Stimulated activated CD8-positive, alpha-beta memory T cell treated with anti-CD3 and anti-CD28 coated beads, Interleukin-4, amount 100 ng/mL, for 4 hours (primary cell): ENCODE measurements at places on chromosomes 2 and 18.

DNA sequence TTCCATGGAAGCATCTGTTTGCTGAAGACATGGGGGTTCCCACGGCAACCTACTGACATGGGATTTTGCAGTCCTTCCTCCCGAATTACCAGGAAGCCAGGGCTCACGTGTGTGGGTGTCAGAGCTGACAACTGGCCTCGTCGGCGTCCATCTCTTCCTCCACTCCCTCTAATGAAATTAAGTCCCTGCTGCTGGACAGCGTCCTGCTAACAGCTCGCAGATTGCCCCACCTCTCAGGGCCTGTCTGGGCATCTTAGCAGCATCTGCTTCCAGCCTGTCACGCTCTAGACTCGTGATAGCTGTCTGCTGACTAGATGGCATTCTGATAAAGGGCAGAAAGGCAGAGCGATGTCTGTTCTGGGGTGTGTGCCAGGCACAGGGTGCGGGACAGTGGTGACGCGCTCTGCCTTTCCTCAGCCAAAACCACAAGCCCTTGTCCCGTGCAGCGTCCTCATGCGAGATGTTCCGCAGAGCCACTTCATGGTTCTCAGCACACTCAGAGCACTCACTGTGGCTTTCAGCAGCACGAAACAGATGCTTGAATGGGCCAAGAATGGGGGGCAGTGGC lies 161.1 kb downstream of the ARL4C start:
- DNase-seq: no peak

DNA sequence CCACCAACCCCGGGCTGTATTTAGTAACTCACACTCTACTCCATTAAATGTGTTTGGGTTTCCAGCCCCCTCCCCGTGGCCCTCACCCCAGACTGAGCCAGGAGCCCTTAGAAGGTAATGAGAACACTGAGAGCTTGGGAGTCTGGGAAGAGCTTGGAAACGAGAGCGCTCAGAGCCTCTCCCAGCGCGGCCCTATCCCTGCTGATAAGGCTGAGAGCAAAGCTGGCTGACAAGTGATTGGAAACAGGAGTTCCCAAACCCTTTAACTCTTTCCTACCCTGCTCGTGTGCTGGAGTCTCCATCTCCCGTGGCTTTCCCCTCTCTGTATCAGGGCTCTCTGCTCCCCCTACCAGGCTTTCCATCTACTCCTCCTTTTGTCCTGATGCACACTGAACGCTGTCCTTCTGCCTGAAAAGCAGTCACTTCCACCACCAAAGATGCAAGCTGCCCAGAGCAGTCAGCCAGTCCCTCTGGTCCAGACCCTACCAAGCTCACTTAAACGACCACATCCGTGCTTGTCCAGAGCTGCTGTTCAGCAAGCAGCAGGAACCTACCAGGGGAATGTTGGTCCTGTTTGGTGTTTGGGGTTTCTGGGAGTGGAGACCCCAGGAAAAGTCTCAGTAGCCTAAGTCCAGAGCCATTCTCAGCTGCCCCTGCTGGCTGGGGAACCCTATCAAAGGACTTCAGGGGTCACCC lies 100.0 kb upstream of the PKDCC start:
- no peak for DNase-seq

DNA sequence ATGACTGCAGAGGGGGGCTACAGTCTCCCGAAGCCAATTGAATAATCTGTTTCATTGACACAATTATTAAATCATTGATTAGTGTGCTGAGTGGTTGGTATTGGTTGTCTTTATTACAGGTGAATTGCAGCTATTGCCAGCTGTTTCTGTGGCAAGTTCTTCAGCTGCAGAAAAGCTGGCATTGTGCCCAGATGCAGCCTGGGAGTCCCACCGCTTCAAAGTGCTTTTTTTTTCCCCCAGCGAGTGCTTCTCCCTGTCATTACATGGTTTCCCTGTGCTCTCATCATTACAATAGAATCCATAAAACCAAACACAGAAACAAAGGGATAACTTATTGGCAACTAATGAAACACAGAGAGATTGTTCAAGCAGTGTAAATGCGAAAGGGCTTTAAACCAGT lies 164.7 kb downstream of the GRB14 start:
- DNase-seq: no peak

DNA sequence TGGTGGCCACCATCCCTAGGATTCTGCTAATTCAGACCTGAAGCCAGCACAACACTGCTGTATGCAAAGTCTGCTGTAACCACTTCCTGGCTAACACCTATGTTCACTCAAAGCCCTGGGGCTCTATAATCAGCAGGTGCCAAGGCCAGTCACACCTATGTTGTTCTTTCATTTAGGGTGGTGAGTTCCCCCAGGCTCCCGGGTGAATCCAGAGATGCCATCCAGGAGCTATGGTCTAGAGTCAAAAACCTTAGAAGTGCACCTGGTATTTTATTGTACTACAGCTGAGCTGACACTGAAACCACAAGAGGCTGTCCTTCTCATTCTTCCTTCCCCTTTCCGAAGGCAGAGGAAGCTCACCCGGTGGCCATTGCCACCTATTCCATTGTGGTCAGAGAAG lies 46.2 kb upstream of the CCDC141 start:
- no peak for DNase-seq

DNA sequence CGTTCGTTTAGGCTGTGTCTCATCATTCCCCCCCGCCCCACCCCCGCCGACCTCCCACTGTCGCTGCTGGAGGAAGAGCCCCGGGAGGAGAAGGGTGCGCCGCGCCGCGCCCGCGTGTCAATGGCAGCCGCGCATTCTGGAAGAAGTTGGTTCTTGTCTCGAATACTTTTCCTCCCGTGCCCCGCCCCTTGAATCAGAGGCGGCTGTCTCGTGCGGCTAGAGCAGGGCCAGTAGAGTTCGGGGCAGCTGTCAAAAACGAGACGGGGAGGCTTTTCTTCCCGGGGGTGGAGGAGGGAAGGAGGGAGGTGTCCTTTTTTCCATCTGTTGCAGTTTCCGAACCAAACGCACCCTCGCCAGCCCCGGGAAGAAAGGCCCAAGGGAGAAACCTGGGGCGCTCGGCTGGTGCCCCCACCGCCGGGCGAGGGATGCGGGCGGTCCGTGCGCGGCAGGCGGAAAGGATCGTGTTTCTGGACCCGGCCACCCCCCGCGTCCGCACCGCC lies 410 bp upstream of the TGIF1 start:
- DNase-seq: peak; percentile 51

DNA sequence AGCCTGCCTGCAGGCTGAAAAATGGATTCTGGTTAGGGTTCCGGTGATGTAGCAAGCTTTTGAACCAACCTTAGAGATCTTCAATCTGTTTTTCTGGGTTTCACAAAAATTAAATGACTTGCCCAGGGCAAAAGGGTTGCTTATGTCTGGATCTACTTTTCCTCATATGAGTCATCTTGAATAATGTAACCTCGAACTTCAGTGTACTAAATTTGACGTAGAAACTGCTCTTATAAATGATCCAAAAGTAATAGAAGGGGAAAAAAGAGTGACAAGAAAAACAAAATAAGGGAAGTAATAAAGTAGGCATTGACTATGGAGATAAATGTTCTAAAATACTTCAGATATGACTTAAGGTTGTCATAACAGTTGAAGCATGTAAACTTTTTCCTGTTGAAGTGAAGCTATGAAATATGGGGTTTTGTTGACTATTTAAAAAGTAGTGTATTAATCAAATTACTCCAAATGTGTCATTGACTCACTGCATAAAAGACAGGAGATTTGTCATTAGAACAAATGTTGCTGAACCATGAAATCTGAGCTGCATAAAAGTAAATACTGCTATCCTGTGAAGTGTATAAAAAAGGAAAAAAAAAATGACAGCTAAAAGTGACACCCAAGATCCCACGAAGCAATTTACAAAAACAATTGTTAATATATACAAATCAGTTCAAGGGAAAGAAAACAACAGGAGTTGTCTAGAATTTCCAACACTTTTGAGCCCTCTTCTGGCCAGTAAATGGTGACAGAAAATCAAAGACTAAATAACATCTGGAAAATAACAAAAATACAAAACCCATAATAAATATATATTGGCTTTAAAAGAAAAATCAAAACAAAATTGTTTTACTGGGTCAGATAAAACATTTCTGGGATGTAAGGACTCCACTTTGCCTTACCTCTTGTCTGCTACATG lies 103.6 kb upstream of the SERPINE2 start:
- no peak for DNase-seq

GRCh38 chr18:805008-805754 lies 6.9 kb downstream of the YES1 start:
- no peak for DNase-seq

- no peak for DNase-seq
Observed at GRCh38 chr2:224263571-224264043, 138.3 kb downstream of the FAM124B start.

GRCh38 chr18:76389716-76390115 lies 105.3 kb downstream of the ZNF516 start:
- DNase-seq: no peak

DNA sequence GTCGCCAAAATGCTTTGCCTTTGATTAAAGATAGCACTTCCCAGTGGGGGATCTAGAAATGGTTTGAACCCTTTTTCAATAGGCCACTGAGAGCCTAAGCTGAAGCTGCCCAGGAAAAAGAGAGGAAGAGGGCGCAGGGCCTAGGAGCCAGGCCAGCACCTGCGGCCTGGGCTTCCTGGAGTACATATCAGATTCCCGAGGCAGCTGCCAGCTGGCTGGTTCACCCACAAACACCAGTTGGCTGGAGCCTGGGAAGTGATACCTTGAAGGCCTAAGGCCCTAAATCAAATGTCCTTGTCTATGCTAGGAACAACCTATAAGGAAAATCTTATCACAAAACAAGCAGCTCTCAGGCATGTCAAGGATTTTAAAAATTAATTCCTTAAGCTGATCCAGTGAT lies 37.1 kb downstream of the ANKRD44 start:
- DNase-seq: no peak

- DNase-seq: no peak
Observed at GRCh38 chr18:9422816-9423519, 52.3 kb upstream of the RALBP1 start.

DNA sequence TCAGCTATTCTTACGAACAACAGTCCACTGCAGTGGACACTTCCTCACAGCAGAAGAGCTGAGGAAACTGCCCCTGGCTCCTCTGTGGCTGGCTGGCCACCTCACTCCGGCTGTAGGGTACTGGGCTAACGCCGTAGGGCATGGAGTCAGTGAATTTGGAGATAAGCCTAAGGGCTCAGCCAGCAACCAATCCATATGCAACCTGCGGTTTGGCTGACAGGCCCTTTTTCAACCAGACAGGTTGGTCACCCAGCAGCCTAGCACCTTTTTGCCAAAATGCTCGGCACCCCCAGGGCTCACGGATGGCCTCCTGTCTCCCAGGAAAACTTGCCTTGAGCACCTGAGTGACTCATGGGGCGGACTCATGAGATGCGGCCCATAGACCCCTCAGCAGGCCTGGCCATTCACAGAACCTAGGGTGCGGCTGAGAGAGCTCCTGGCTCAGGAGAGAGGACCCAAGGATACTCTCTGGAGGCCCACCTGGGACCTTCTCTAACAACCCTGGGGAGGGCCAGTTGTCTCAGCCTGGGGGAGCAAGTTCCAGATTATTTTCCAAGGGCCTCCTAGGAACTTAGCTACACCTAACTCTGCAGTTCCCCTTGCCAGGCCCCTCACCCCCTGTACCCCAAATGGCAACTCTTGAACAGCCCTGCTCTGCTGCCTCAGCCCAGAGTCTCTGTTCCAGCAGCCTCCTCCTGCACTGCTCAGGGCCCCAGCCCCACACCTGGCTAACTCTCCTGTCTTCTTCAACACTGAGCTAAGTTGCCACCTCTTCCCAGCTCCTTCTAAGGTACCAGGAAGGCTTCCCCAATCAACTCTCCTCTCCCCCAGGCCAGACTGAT lies 252.1 kb downstream of the CYP26B1 start:
- DNase-seq: no peak

DNA sequence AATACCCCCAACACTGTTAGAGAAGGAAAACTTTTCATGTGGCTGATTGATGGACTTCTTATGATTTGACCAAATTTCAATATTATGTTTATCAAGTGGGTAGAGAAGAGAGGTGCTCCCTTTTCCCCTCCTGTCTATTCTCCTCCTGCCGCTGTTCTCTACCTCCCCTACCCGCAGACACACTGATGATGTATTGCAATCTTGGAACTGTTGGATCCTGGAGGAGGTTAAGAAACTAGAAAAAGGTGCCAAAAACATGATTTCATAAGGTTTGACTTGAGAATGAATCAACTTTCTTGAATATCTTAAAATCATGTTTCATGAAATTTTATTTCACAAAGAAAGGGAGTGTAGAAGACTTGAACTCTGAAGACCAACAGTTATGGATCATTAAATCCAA lies 125.8 kb downstream of the MEIS1 start:
- no peak for DNase-seq

DNA sequence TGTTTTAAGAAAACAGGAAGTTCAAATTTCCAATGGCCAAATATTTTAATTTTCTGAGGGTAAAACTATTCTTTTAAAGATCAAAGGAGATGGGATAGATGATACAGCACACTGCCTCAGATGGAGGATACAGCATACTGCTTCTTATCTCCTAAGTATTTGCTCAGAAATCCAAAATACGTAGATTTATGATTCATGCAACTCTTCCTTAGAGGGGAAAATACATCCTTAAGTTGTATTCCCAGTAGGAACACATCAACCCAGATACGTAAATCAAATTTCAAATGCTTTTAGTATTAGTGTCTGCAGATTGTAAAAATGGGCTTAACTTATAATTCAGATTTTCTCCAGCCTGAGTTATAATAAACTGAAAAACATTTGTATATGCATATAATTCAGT lies 235.2 kb downstream of the ZNF385B start:
- no peak for DNase-seq

- no peak for DNase-seq
Observed at GRCh38 chr2:217463402-217464075, 539.3 kb downstream of the TNS1 start.

DNA sequence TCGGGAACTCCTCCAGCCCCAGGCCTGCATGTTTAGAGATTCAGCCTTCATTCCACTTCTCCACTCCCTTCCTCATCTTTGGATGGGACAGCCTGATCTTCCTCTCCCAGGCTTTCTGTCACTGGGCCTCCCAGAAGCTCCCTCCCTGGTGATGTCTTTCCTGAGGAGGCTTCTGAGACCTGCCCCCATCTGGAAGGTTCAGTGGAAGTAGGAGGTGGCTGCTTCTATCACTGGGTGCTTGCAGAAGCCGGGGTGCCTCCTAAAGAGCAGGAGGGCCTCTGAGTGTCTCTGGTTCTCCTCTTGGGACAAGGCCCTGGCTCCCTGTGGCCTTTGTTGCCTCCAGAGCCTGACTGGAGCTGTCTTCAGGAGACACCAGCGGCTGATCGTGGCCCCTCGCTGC lies 108.7 kb downstream of the CELF4 start:
- DNase-seq: no peak

DNA sequence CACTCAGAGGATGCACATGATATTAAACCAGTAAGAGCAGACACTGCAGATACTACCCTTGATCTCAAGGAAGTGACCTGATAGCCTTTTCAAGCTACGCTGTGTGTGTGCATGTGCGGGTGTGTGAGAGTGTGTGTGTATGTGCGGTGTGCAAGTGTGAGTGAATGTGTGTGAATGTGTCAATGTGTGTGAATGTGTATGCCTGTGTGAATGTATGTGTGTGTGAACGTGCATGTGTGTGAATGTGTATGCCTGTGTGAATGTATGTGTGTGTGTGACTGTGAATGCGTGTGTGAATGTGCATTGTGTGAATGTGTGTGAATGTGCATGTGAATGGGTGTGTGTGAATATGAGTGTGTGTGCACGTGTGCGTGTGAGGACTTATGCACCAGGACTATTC lies 53.8 kb downstream of the KCNG2 start:
- no peak for DNase-seq

GRCh38 chr2:241268716-241269445 lies 46.6 kb downstream of the HDLBP start:
- no peak for DNase-seq
